SK-N-MC (cell line): ENCODE measurements at places on chromosomes 5 and 9.
A peak's percentile ranks its signal among the peaks of the same experiment; 100 is the strongest.

DNA sequence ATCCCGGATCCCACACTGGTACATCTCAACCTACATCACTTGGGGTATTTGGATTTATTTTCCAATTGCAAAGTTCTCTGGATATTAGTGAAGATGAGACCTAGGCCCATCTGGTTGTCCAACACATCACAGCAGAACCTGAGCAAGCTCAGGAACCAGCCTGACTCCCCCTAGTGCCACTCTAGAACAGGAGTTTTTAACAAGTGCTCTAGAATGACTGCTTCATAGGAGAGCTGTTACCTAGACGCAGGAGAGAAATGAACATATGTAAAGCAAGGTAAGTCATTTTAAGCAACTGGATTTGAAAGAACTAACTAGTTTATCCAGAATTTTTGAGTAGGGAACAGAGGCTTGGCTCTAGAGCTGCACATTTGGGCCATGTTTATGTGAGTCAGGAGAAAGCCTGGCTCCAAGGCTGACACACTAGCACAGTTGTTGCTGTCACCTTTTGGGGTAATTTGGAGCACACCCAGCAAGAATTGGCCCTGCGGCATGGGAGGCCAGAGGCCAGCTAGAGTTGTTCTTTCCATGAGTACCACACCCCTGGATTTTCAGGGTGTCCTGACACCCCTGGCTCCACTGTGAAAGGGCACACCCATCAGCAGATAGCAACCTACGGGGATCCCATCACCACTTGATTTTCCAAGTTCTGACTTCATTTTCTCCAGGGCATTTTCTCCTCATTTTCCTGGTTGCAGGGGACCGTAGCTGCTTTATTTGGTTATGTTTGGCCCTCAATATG lies 110.9 kb upstream of the LPAR1 start:
- no peak for DNase-seq

GRCh38 chr5:127947941-127948340 lies 135.6 kb upstream of the SLC12A2 start:
- no peak for DNase-seq

DNA sequence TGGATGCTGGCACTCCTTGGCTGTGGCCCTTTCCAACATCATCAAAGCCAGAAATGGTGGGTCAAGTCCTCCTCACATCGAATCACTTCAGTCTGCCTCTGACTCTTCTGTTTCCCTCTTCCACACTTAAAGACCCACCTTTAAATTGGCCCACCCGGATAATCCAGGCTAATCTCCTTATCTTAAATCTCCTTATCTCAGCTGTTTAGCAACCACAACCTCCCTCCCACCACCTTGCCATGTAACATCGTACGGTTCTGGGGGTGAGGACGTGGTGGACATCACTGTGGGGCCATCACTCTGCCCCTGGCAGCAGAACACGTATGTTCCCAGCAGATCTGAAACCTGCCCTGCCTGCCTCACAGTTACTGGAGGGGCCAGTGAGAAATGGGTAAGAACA lies 11.5 kb downstream of the IGFBPL1 start:
- no peak for DNase-seq

DNA sequence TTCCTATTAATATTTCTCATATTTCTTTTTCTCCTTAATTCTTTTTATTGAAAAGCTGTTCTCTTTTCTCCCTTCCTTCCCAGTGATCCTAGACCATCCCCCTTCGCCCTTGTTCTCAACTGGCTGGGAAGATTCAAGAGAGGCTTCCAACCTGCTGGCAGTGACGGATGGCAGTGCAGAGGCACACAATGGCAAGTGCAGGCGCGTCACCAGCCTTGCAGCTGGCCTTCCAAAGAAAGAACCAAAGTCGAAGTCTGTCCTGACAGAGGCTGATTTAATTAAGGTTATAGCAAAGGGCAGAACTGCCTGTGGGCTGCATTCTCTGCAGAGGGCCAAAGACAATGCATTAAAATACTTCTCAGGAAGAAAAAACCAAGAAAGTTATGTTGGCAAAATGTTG lies 7.4 kb downstream of the CEMIP2 start:
- no peak for DNase-seq

DNA sequence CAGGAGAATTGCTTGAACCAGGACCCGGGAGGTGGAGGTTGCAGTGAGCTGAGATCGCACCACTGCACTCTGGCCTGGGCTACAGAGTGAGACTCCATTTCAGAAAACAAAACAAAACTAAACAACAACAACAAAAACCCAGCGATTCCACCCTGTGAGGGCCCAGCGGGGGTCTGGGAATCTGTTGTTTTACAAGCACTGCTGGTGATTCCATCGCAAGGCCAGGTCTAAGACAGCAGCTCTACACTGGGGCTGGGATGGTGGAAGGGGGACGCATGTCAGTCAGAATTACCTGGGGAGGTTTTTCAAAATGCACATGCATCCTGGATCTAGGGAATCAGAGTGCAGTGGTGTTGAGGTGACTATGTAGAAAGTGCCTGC lies 90.9 kb downstream of the ANKRD55 start:
- DNase-seq: no peak

- DNase-seq: no peak
These were observed 100.0 kb upstream of the IL6ST start for GRCh38 chr5:56094579-56095361.

GRCh38 chr9:88828492-88828974 lies 162.7 kb upstream of the S1PR3 start:
- DNase-seq: no peak

DNA sequence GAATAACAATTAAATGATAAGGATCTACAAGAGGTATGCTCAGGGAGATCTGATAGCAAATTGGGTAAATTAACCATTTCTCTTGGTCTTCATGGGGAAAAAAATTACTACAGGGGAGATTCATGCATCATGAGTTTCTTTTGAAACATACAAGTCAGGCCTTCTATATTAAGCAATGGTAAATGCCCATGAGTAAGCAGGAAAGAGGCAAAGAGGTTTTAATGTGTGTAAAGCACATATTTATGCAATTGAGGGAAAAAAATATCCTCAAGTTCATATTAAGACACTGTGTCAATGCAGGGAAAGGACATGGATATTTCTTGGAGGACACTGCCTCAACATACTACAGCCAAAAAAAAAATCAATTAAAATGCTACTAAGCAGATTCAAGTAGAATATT lies 73.4 kb upstream of the NR4A3 start:
- DNase-seq: no peak

DNA sequence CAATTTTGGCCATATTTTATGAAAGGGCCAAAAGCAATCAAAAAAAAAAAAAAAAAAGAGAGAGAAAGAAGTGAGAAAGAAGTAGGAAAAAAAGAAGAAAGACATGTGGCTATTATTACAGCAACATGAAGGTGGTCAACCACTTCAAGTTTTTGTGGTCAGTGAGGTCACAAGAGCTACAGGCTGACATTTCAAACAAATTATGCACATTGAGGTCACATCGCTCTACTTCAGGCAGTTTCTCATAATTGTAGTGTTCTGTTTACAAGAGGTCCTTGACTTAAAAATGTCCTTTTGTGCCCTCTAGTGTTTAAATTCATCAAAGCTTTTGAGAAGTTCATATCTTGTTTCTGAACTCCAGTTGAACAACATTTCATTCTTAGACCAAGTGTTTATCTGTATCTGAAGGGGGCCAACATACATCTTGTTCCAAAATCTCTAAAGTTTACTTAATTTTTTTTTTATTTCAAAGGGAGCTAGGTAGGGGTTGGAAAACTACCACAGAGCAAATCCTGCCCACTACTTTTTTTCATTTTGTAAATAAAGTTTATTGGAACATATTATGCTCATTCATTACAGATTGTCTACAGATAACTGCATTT lies 513.1 kb downstream of the PDE4D start:
- peak; percentile 81 for DNase-seq

DNA sequence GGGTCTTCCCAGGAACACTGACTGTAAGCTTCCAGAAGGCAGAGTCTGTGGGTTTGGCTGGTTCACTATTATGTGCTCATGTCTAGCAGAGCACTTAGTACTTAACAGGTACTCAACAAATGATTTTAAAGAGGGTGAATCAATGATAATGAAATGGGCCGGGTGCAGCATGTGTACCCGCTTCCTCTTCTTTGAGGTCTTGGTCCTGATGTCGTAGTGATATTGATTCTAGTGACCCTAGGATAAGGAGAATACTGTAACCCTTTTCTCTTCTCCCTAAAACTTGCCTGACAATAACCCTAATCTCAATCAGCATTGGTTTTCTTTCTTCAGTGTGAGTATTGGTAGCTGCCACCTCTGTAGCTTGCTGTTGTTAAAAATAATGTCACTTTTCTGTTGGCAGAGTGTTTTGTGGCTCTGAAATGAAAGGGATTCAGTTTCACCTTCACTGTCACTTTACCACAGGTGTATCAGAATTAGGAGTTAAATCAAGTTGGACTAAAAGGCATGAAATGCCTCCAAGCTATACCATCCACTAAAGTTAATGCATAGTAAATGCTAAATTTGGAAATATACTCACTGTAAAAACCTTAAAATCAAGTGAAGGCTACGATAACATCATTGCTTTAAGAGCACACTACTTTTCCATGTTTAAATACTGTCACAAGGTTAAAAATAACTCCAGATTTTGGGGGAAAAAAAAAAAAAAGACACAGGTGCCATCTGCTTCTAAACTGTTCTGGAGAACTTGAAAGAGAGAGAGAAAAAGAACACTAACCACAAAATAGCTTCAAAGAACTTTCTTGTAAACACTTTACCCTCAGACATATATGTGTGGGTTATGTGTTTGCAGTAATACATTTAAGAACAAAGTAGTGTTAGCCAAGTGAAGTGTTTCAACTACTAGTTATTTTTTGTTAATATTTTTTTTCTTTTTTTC lies 6.0 kb downstream of the CAMK4 start:
- DNase-seq: no peak

- no peak for DNase-seq
These were observed 3.4 kb downstream of the FREM1 start for GRCh38 chr9:14906644-14907359.

DNA sequence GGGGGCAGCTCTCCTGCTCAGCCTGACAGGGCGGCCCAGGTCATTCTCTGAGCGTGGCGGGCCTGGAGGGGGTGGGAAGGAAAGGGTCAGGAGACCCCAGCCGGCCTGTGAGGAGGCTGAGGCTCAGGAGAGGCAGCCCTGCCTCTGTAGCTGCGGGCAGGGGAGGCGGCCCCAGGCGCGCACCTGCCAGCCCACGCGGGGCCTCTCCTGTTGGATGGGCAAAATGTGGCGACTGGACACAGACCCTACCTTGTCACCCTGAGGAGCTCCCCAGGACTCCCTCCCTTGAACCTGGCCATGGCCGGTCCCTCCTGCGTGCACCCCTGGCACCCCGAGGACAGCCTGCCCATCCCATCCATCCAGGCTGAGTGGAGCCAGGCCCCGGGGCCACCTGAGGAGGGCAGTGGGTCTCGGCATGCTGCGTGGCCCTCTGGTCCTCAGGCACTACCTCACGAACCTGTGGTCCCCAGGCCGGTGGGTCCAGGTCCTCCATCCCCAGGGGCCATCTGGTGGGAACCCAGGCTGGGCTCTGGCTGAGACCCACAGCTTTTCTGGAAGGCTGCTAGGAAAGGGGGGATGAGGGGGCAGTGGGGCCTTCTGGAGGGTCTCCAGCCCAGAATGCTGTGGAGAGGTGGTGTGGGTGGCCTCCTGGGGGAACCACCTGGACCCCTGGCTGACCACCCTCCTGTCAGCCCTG lies 15.1 kb upstream of the NRARP start:
- DNase-seq: no peak

GRCh38 chr9:8599937-8600336 lies 800.4 kb upstream of the DMAC1 start:
- no peak for DNase-seq

DNA sequence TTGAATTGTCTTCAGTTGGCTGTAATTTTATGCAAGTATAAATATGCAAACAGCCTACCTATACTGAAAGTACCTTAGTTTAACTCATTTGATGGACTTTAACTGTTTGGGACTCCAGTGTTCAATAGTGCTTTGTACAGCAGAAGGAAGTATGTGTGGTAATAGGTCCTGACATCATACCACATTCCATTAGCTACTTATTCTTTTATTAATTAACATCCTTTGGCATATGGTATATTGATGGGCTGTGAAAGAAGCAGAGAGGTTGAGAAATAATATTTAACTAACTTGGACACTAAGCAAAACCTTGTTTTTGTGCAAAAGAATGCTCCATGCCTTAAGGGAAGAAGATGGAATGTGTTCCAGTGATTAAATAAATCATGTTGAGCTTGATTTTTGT lies 97.6 kb upstream of the SEMA6A start:
- no peak for DNase-seq

- no peak for DNase-seq
These were observed 26.8 kb upstream of the CSF1R start for GRCh38 chr5:150113047-150113744.

GRCh38 chr9:124332361-124333202 lies 74.8 kb downstream of the NEK6 start:
- DNase-seq: no peak

DNA sequence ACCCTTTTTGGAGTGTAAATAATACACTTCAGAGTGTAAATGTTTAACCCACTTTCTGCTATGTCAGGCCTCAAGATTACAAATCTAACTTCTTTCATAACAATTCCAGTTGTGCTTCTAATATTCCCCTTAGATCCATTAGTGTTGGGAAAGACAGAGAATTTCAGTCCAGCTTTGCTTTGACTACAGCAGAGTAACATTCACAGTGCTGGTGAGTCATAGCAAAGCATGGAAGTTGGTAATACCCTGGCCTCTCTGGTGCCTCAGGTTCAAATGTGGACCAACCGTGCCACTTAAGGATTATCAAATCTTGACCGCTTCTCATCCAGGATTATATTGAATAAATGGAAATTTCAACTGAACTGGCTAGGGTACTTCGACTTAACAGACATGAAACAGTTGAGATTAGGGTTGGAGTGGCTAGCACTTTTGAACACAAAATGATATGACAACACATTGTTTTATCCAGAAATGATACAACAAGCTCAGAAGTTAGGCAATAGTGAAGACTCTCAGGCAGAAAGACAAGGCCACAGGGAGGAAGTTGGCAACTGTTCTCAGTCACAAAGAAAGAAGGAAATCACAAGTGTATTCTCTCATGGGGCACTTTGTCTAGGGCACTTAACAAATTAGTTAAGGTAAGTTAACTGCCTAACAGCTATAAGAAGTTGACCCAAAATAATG lies 24.4 kb upstream of the RASA1 start:
- DNase-seq: no peak

DNA sequence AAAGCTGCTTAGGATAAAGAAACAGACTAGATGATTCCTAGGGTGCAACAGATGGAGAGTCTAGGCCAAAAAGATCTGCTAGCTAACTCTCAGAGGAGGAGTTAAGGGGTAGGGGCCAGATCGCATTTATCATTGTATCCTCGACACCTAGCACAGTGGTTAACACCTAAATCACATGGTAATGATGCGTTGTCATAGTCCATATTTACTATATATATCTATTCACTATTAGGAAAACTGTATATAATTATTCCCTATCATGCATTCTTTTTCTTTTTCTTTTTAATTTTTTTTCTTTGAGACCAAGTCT lies 92.8 kb upstream of the SLC44A1 start:
- no peak for DNase-seq

GRCh38 chr5:148238418-148238794 lies at the start of gene MARCOL:
Gene MARCOL (plus strand): TSS chr5:148238525. CDS start chr5:148238598, 73 bp downstream.
- no peak for DNase-seq

- DNase-seq: no peak
These were observed 57.9 kb downstream of the STX17 start for GRCh38 chr9:99964336-99964735.
